ENCODE measurements at places on chromosomes 4 and X. TPM values are rescaled to one million over a fixed set of nuclear protein-coding genes. Genes with fewer than 3 reads are reported as not detected.

The DCAF8L2 gene
- polyA plus RNA-seq, result not detected

DNA sequence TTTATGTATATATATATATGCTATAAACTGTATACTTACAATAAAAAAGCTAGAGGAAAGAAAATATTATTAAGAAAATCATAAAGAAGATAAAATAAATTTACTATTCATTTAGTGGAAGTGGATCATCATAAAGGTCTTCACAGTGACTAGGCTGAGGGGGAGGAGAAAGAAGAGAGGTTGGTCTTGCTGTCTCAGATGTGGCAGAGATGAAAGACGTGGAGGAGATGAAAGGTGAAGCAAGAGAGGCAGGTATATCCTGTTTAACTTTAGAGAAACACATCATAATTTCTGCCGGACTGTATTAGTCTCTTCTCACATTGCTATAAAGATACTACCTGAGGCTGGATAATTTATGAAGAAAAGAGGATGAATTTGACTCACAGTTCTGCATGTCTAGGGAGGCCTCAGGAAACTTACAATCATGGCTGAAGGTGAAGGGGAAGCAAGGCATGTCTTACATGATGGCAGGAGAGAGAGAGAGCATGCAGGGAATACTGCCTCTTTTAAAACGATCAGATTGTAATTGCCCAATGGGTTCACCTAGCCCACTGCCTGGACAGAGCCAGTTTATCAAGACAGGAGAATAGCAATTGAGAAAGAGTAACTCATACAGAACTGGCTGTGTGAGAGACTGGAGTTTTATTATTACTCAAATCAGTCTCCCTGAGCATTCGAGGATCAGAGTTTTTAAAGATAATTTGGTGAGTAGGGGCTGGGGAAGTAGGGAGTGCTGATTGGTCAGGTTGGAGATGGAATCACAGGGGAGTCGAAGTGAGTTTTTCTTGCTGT is 22.1 kb upstream of the RRAGB start:
- DNase-seq, result no peak

DNA sequence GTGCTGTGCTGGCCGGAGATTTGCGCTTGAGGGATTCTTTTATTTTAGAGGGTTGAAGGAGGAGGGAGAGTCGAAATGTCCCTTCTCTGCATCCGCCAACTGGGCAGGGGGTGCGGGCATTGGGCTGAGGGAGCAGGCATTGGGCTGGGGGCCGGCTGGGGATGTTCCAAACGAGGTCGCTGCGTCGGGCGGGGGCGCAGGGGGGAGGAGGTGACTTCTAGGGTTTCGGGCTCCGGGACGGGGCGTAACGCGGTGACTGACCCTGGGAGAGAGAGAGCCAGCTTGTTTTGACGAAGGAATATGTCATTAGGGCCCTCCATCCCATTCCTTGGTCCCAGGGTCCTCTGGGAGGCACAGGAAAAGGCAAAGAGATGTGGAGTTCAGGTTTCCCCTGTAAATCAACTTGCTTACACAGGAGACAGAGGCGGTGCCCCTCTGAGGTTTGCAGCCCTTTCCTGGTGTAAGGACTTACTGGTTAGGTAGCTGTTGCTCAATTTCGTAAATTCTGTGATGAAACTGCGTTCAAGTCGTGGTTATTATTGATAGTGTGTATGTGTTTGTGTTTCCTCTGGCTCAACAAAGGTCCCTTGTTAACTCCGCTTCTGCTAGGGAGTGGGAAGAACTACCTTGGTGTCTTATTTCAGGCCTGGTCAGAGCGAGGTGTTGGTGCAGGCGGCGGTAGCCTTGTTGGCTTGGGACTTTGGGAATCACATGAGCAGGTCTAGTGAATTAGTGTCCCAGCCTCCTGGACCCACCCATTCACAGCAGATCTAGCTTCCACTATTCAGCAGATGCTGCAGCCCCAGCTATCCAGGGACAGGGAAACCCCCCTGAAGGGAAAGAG is 716 bp downstream of the FHIP1A start:
- DNase-seq, result peak; percentile 37

- no peak for DNase-seq
Observed at GRCh38 chrX:68894513-68895340, 65.9 kb downstream of the EFNB1 start.

- DNase-seq, result no peak
Observed at GRCh38 chrX:10821293-10821692, 200.9 kb upstream of the MID1 start.

The CITED1 gene
- 4.2 TPM for polyA plus RNA-seq

The GPR50 gene
- polyA plus RNA-seq, result not detected

DNA sequence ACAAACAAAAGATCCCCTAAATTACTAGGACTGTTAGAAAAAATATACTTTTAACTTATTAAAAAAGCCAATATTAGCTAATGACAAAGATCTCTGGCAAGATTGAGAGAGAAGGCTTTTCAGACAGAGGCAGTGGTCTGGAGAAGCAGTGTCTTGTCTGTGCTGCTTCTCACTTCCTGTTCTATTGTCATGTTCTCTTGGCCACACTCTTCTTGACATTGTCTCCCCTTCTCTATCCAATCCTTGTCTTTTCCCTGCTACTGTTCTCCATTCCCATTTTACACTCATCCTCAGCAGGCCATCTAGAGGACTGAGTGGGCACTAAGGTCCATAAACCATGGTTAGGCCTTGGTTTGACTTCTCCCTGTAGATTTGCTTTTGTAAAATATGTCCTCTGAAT is 14.0 kb upstream of the TAPT1 start:
- no peak for DNase-seq

DNA sequence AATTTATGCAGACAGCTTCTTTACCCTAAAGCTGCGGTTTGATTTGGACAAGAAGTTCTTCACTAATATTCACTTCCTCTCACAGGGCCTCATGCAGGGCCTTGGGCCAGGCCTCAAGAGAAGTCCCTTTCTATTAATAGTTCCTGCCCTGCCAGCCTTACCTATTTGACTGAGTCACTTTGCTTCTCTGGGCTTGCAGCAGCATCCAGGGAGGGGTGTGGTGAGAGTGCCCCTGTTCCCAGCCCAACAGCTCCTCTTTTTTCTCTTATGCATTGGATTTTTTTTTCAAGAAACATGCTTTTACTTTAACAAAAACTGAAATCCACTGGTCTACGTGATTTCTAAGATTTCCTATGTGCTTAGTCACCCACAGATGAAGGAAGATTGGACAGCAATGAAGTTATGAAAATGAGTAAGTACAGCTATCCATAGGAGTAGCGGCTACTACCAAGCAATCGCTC is 26.7 kb downstream of the FAM156B start:
- DNase-seq, result no peak

The CACNA1F gene
- 0.22 TPM for polyA plus RNA-seq

DNA sequence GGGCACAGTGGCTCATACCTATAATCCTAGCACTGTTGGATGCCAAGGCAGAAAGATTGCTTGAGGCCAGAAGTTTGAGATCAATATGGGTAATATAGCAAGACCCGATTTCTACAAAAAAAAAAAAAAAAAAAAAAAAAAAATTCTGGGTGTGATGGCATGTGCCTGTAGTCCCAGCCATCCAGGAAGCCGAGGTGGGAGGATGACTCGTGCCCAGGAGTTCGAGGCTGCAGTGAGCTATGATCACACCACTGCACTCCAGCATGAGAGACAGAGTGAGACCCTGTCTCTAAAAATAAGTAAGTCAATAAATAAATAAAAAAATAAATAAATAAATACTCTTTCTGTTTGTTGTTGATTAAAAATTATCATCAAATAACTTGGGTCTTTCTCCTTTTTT is 62.4 kb upstream of the BMPR1B start:
- DNase-seq, result no peak

The MAOB gene
- polyA plus RNA-seq, result 56.6 TPM

- DNase-seq, result no peak
Observed at GRCh38 chr4:39051492-39051891, 10.5 kb upstream of the KLHL5 start.

The TMEM35A gene
- polyA plus RNA-seq, result 8.1 TPM

- DNase-seq, result no peak
Observed at GRCh38 chr4:96827086-96827485, 987.2 kb downstream of the PDHA2 start.

The ITM2A gene
- 63.2 TPM for polyA plus RNA-seq

The TEX28 gene
- polyA plus RNA-seq, result not detected

The TMSB15B gene
- 15.8 TPM for polyA plus RNA-seq

GRCh38 chr4:48944756-48945241 is 38.2 kb upstream of the OCIAD2 start:
- DNase-seq, result no peak

The PRRG1 gene
- polyA plus RNA-seq, result 17.8 TPM

The HELQ gene
- 17.7 TPM for polyA plus RNA-seq

DNA sequence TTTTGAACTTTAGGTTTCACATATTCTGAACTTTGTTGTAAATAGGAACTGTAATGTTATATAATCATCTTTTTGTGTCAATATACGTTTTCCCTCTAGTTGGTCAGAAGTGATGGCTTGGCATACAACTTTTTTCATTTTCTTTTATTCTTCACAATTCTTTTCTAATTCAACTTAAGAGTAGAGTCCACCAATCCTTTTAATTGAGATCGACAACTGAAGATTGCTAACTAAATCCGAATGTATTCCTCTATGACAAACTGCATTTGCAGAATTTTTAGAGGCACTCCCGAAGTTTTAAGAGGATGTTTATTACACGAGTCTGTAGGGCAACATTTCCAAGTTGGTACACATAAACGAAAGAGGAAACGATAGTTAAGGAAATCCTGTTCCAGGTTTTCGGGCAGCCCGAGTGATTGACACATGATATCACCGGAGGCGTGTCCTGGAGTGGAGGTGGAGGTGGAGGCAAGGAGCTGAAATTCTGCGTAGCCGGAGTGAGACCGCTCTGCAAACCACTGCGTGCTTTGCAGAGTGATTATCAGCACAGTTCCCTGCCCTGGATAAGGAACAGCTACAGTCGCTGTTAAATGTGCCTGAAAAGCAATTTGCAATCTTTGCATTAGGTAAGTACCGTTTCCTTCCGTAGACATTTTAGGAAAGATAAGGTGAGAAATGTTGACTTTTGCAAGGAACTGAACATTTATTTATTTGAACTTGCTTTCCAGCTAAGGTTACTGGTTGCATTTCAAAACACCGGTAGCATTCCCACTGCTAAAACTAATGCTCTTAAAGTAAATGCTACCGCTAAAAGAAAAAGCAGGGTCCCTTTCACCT is at the start of gene SPRY1:
Gene SPRY1 (plus strand): TSS at position 489 of the 837 bp plus-strand sequence. CDS start 4,797 bp downstream, outside the sequence.
- peak; percentile 96 for DNase-seq
